Common myeloid progenitor, CD34-positive (primary cell): ENCODE measurements at places on chromosomes 2 and 18.

DNA sequence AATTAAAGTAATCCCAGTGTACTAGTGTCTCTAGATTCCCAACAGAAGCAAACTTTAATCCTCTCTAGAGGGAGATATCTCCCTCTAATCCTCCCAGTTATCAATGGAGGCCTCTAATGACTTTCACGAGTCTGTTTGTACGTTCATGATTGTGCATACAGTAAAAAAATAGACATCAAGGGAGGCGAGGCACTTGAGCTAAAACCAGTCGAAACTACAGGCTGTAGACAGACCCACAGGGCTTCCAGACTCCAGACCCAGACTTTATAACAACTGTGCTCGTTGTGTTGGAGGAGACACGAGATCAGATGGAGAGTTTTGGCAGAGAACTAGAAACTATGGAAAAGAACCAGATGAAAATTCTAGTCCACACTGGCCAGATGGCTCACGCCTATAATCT, 7.0 kb downstream of the DGKD start:
- DNase-seq: no peak

- peak; percentile 64 for DNase-seq
Measured at GRCh38 chr2:73979021-73979420, 5.7 kb upstream of the TET3 start.

- DNase-seq: no peak
Measured at GRCh38 chr18:79659733-79660132, 19.9 kb upstream of the CTDP1 start.

DNA sequence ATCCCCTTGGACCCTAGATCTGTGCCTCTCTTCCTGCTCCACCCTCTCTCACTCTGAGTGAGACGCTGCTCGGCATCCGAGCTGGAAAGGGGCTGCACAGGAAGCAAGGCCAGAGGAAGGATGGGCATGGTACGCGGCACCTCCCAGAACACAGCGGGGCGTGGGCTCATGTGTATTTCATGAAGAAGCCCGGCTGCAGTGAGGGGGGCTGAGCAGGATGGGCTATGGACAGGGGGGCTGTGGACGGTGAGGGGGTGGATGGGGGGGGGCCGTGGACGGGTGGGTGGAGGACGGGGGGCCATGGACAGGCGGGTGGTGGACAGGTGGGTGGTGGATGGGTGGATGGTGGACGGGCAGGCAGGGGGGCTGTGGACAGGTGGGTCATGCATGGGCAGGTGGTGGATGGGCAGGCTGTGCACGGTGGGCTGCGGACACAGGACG, 28.5 kb downstream of the SLC66A2 start:
- no peak for DNase-seq

- no peak for DNase-seq
Measured at GRCh38 chr2:4246364-4247131, 543.2 kb downstream of the DCDC2C start.

DNA sequence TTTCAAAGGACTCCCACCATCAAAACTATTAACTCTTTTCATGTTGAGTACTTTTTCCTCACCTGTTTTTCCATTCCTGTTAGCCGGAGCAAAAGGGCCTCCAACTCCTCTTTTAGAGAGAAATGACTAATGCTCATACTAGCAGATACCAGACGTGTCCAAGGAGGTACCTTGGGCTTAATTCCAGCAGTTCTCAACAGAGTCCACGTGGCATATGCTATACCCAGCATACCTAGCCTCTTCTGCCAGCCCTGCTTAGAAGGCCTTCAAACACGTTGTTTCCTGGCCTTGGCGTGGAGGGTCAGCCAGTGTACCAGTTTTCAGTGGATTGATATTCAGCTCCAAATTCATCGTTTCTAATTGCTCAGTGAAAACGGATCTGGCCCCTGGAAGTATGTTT, 123.9 kb downstream of the MGAT5 start:
- no peak for DNase-seq

GRCh38 chr2:95362486-95362885, 40.0 kb upstream of the FAHD2A start:
- no peak for DNase-seq

DNA sequence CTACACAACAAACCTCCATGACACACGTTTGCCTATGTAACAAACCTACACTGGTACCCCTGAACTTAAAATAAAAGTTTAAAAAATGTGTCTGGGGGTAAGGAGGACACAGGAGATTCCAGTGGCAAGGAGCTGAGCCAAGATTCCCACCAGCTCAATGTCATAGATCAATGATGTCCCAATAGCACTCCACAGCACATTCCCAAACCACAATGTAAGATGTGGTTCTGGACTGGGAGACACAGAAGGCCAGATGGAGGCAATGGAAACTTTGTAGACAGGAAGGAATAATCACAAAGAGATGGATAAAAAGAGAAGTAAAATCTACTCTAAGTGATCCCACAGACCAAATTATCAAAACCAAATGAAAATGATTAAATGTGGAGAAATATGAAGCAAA, 312.4 kb upstream of the SOX11 start:
- no peak for DNase-seq

- peak; percentile 44 for DNase-seq
Measured at GRCh38 chr18:76875390-76876325, 53.3 kb downstream of the ZNF236 start.

DNA sequence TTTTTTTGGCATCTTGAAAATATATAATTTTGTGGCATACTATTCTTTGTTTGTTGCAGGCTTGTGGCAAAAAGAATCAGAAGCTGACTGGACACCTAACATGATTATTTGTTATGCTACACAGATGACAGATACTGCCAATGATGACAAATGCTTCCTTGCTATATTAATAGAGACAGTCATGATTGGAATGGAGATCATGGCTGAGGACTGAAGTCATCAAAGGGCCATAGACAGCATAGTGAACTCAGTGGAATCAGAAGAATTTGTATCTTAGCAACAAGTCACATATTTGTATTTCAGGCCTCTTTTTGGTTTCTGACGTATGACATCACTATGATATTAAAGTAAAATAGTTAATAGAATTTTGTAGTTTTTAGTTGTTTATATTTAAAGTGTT, 1003.8 kb upstream of the DDX18 start:
- no peak for DNase-seq

- DNase-seq: no peak
Measured at GRCh38 chr18:8847066-8847755, 141.9 kb downstream of the MTCL1 start.

DNA sequence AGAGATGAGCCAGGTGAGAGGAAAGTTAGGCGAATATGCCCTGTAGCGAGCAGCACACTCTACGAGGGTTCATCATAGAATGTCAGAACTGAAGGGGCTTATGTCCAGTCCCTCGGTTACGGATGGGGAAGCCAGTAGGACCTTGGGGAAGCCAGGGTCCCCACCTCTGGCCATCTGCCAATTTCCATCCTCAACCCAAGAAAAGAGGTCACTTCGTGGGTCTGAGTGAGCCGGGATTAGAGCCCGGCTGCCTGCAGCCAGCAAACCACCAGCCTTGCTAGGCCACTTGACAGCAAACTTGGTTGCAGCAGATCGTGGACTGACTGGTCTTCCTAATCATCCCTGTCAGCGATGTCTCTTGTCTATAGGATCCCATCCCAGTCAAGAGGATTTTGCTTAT, 11.4 kb downstream of the CIB4 start:
- DNase-seq: no peak

- no peak for DNase-seq
Measured at GRCh38 chr18:36665952-36666351, 162.8 kb downstream of the TPGS2 start.

DNA sequence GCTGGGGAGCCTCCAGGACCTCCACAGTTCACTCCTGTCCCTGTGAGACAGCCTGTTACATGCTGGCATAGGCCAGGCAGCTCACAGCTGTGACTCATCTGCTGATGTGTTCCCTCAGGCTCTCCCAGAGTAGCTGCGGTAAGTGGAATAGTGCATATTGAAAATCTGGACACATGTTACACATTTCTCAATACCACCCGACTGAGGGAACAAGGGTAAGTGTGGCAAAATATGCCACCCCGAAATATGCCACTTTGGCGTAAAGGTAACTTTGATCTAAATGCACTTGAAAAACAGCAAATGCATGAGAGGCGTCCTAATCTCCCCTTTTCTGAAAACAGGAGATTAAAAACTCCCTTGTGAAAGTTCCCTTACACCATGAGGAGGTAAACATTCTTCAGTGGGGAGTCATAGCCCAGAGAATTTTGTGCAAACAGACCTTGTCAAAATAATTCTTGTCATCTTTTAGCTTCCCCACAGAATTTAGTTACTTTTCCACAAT, 557.9 kb downstream of the CCDC85A start:
- peak; percentile 26 for DNase-seq

DNA sequence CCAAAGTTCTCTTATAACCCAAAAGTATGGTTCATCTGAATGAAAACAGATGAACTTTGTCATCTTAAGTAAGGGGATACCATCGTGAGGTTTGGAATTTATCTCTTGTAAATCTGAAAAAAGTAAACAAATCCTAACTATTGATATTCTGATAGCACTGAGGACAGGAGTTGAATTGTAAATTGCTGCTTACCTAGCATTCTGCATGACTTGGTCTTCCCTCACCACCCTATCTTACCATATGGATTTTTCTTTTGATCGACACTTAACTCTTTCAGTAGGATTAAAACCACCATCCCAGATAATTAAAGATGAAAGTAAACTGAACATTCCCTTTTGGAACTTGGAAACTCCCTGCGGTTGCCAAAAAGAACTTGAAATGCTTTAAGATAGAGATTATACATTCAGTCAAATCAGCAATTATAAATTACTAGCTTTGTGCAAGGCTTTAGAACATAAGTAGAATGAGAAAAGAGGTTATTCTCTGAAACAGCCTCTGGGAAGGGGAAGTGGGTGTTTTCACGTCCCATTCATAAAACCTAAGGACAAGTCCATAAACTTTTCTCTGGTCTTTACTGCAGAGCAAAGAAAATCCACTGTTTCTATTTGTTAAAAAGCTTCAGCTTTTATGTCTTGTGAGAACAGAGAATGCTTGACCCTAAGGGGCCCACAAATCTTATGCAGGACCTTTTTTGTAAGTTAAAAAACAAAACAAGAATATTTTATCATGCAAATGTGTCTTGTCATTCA, 49.7 kb upstream of the ZNF397 start:
- DNase-seq: no peak

- no peak for DNase-seq
Measured at GRCh38 chr2:191441496-191442214, 196.5 kb downstream of the MYO1B start.

GRCh38 chr18:35174093-35174731, 66.6 kb upstream of the ZNF397 start:
- DNase-seq: peak; percentile 89

DNA sequence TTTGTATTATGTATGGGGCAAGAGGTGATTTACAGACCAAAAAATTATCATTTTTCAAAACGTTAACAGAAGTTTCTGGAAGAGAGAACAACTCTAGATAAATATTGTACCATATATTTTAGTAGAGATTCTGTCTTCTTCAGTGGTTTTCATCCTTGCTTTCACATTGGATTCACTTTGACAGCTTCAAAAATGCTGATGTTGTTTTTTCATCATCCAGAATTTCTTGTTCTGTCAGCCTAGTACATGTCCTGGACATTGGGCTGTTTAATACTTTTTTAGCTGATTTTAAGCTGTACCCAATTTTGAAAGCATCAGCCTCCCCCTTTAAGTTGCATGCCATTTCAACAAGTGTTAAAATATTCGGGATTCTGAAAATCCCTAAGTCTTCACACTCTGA, 711.3 kb upstream of the LRATD1 start:
- no peak for DNase-seq

- no peak for DNase-seq
Measured at GRCh38 chr2:188207554-188207953, 84.1 kb upstream of the GULP1 start.

DNA sequence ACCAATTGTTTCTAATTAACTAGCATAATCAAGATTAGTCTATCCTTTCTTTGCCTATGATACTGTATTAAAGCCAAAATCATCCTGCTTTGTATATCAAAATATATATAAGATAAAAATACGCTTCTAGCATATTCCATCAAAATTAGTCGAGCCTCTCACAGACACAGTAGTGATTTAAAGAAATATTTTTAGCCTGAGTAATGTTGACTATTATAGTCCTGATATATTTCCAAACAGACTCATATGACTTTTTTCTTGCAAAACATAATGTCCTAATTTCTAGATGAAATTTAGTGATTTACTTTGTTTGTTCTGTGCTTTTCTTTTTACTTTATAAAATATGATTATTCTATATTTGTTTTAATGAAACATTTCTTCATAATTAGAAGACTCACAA, 30.9 kb downstream of the FAP start:
- no peak for DNase-seq

DNA sequence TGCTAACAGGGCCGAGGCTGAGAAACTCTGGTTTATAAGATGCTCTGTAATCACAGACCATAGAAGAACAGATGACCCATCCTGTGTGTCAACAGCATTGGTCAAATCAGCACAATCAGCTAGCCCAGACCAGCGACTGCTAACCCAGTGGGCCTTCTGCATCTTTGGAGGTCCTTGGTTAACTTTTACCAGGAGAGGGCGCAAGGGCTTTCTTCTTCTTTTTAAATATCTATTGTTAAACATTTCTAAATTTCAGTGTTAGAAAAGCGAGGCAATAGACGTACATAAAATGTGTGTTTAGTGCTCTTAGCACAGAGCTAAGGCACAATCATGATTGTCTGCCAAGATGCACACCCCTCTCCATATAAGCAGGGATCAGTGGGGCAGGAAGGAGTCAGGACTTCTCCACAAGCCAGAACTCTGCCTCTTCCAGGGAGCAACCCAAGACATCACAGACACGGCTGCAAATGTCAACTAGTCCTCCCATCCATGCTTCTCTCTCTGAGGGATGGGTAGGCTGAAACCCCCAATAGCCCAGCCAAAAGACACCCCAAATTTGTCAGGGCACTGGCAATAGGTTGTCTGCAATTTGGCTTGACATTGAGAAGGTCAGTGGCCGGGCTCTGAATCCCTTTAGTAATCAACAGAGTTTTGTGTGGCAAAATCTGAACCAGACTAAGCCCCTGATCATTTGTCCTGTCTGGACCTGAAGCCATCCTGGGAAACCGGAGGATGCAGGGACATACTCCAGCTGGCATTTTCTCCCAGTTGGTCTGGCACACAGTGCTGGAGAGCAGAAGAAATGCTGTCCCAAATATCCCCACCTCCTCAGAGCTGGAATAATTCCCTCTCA, 188.2 kb downstream of the BCL2 start:
- peak; percentile 70 for DNase-seq

- DNase-seq: no peak
Measured at GRCh38 chr2:157363612-157364101, 38.0 kb upstream of the ERMN start.

- DNase-seq: no peak
Measured at GRCh38 chr2:119393971-119394748, 27.4 kb downstream of the DBI start.

- DNase-seq: no peak
Measured at GRCh38 chr2:215531284-215531683, 95.4 kb upstream of the FN1 start.

DNA sequence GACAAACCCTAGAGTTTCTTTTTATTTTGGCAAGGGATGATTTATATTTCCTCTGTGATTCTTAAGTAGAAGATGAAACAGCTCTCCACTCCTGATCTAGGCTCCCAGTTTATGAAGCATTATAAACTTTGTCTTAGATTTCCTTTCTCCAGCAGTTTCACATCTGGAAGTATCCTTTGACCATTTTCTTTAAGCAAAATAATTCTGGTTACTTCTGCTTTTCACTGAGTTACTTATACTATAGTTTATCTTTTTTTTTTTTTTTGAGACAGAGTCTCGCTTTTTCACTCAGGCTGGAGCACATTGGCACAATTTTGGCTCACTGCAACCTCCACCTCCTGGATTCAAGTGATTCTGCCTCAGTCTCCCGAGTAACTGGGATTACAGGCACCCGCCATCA, 45.5 kb downstream of the KCMF1 start:
- DNase-seq: peak; percentile 49

- DNase-seq: no peak
Measured at GRCh38 chr2:41909584-41909983, 138.2 kb upstream of the PKDCC start.
